ENCODE measurements at places on chromosomes 2 and 18. TPM values are rescaled to one million over a fixed set of nuclear protein-coding genes. Genes with fewer than 3 reads are reported as not detected.

VIL1 gene
- total RNA-seq: not detected

ANKRD29 gene
- 4.0 TPM for total RNA-seq

AQP12A gene
- total RNA-seq: not detected

DSG4 gene
- 0.05 TPM for total RNA-seq

UNC80 gene
- not detected for total RNA-seq

CERS6 gene
- total RNA-seq: 34.8 TPM

RBM43 gene
- 2.0 TPM for total RNA-seq

FAM228A gene
- total RNA-seq: not detected

GKN2 gene
- total RNA-seq: not detected

SYT4 gene
- not detected for total RNA-seq

GMPPA gene
- 24.4 TPM for total RNA-seq
